ENCODE measurements at places on chromosomes 5 and 9.

DNA sequence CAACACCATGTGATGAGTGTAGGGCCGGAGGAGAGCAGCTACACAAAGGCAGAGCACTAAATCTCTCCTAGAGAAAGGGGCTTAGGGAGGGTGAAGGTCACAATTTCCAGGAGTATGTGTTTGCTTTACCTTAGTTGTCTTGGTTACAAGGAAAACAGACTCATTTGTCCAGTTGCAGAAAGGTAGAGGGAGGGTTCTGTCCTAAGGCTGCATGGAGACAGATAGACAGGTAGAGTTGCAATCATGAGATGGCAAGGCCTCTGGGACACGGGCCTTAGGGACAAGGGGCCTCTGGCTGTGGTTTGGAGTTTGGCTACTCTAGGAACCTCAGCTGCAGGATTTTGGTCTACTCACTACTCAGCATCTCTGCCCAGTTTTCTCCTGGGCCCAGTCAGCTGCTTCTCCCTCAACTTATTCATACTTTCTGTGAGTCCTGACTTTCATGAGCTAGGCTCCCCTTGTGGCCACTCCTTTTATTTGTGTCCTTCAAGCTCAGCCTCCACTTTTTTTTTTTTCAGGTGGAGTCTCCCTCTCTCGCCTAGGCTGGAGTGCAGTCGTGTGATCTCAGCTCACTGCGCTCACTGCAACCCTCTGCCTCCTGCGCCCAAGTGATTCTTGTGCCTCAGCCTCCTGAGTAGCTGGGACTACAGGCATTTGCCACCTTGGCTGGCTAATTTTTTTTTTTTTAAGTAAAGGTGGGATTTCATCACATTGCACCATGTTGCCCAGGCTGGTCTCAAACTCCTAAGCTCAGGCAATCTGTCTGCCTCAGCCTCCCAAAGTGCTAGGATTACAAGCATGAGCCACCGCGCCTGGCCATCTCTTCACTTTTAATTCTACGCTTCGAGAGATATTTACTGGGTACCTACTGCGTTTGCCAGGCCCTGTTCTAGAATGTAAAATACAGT, 76.6 kb downstream of the PTPDC1 start:
- no peak for DNase-seq

DNA sequence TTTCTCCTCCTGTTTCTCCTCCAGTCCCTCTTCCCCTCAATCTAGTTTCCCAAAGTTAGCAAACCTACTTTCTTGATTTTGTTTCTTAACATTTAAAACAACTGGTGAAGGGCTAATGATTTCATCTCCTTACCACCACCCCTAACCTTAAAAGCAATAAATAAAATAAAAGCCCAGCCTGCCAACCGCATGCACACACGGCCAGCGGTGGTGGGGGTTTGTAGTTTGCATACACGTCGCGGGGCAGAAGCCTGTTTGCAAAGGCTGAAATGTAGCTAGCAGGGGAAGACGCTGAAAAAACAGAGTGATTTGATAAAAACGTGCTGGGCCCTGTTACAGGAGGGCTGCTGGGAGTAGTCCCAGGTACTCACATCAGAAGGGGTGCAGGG, 1.9 kb upstream of the DMRT2 start:
- DNase-seq, result no peak

DNA sequence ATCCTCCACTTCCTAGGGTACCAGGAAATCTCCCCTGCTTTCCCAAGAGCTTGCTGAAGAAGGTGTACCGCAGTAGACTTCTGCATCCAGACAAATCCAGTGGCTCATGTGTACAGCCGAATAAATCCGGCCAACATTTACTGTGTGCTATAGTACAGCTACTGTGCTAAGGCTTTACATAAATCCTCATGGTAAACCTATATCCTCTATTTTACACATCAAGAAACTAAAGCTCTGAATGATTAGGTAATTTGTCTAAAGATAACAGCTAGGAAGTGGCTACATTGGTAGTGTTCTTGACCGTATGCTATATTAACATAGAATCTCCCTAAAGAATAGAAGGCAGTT, 511 bp upstream of the WDR41 start:
- no peak for DNase-seq

GRCh38 chr9:92722386-92723298, 42.0 kb downstream of the BICD2 start:
- no peak for DNase-seq

GRCh38 chr9:8637626-8638025, 838.0 kb upstream of the DMAC1 start:
- no peak for DNase-seq

DNA sequence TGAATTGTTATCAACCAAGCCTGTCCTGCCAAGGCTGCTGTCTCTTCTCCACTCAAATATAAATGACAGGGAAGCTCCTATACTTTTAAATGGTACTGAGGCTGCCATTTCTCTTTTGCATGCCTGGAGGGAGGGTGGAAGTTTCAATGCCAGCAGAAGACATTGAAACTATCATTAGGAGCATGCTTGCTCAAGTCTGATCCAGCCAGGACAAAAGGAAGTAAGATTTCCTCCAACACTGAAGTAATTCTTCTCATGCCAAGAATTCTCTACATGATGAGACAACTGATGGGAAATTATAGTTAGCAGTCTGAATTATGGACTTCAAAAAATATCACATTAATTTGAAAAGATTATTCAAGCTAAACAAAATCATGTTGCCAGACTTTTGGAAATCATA, 5.4 kb downstream of the SPINK6 start:
- no peak for DNase-seq

- DNase-seq, result no peak
Measured at GRCh38 chr5:155826611-155827507, 500.1 kb upstream of the SGCD start.

- no peak for DNase-seq
Measured at GRCh38 chr5:151885138-151885908, 39.3 kb downstream of the GLRA1 start.

DNA sequence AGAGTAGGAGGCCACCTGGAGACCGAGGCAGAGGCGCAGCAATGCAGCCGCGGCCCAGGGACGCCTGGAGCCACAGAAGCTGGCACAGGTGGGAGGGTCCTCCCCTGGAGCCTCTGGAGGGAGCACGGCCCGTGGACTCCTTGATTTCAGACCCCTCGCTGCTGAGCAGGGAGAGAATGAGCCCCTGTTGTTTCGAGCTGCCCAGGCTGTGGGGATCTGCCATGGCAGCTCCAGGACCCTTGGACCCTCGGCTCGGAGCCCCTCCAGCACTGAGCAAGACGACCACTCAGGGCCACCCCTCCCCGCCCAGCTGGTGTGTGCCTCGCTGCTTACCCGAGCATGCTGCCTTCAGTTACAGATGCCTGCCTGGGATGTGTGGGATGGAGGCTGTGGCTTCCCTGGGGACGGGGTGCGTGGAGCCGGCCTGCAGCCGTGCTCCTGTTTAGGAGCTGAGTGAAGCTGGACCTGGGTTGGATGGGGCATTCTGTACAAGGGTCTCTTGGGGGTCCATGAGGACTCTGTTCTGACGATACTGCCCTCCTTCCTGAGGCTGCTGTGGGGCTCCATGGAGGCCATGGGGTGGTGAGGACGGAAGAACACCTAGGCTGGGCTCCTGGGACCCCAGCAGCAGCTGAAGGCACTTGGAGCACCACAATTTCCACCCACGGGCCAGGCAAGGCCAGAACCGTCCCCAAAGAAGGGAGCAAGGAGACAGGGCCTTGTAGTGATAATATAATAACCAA, 115.1 kb upstream of the LPCAT1 start:
- no peak for DNase-seq

DNA sequence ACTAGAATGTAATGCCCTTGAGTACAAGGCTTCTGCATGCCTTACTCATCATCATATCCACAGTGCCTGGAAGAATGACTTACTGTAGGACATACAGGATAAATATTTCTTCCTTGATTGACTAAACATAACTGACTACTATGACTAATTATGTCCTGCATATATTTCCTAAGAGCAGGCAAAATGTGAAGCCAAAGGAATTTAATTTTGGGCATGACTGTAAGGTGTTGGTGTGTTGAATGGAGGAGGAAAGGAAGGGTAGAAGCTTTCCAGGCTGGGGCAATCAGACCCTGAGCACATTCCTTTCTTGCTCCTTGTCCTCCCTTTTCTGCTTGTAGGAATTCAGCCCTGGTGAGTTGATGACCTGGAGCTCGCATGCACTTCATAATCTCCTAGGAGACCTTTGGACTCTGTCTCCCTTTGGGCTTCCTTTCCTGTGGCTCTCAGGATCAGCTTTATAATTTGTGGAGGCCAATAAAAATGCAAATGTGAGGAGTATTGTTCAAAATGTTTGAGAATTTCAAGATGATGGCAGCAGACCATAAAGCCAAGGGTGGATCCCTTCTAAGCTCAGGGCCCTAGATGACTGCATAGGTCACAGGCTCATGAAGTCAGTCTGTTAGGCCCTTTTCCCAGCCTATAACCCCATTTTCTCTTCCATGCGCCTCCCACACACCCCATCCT, 174.0 kb downstream of the HMHB1 start:
- DNase-seq, result no peak

DNA sequence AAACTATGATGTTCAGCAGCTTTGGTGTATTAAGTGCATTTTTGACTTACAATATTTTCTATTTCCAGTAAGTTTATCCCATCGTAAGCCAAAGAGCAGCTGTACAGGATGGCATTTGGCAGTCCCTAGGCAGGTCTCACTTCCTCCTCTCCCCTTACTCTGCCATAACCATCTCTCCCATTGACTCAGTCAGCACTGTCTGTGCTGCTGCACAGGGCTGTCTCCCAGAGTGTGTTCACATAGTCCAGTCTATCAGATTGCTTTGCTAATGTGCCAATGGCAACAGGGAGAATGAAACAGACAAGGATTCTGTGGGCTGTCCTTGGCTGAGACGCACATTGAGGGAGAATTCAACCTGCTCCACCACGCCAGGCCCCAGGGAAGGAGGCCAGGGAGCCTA, 47.0 kb upstream of the CAST start:
- DNase-seq, result no peak
